ENCODE measurements at places on chromosomes 2 and 18. TPM values are rescaled to one million over a fixed set of nuclear protein-coding genes. Genes with fewer than 3 reads are reported as not detected.

MAP3K19 gene
- not detected for total RNA-seq

DTNA gene
- 0.34 TPM for total RNA-seq

CYP26B1 gene
- 7.6 TPM for total RNA-seq

DNA sequence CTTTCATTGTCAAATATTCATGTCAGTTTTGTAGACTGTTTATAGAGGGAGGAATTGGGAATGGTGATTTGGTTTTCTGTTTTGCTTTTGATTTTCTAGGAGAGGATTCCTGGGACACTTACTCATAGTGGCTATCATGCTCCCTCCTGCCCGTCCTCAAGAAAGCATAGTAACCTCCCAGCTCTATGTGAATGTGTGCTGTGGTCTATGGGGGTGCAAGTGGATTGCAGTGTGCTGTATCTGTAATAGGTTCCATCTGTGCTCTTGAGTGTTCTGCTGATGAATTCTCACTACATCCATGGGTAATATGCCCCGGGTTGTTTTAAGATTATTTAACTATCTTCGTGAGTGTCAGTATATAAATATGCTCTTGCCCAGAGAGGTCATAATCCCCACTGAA lies 811.3 kb downstream of the CNTNAP5 start:
- DNase-seq: no peak

GRCh38 chr2:5409898-5410381 lies 282.2 kb upstream of the SOX11 start:
- no peak for DNase-seq

- no peak for DNase-seq
Measured at GRCh38 chr18:9811978-9812377, 73.8 kb upstream of the TXNDC2 start.

VSNL1 gene
- total RNA-seq: 52.5 TPM

DNA sequence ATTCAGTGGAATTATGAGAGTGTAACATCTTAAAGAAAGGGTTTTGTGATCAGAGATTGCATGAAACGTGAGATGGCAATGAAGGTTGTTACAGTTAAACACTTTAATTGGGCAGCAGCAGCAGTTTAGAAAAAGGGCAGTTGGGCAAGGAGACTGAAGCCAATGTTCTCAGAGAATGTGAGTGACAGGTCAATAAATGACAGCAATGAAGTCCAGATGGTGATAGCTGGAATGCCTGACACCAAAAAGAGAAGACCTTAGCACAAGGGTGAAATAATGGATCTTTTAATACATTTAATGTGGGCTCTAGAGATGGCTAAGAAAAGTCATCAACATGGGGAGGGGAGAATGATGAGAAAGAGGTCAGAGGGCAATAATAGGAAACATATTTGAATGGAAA lies 89.4 kb upstream of the CDH7 start:
- DNase-seq: no peak
